ENCODE measurements at places on chromosomes 12 and 14. TPM values are rescaled to one million over a fixed set of nuclear protein-coding genes. Genes with fewer than 3 reads are reported as not detected.
A peak's percentile ranks its signal among the peaks of the same experiment; 100 is the strongest.

The NPFF gene
- polyA plus RNA-seq = 0.33 TPM

The PLBD1 gene
- 30.3 TPM for polyA plus RNA-seq

DNA sequence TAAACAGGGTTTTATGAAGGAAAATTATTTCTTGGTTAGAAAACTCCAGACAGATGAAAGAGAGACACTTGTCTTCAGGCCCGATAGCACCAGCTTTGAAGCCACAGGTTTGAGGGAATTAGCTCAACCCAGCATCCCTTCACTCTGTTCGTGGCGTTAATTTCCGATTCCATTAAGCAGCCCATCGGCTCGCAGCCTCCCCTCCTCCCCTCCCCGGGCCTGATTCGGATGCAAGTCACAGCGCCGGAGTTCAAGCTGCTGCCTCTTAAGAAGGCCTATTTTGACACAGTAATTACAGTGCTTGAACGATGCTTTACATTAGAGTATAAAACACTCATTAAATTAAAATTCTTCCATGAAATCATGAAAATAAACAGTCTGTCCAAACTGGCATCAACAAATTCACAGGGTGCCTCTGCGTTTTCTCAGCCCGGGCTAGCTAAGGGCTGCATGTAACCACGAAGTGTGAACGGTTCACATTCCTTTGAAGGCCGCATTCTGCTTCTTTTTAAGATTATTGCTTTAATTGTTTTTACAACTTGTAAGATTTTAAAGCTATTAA lies 145.8 kb downstream of the DICER1 start:
- no peak for DNase-seq

GRCh38 chr12:117699118-117699517 lies 269.7 kb downstream of the KSR2 start:
- DNase-seq = no peak

The IFNG-AS1 gene
- polyA plus RNA-seq = 0.12 TPM

DNA sequence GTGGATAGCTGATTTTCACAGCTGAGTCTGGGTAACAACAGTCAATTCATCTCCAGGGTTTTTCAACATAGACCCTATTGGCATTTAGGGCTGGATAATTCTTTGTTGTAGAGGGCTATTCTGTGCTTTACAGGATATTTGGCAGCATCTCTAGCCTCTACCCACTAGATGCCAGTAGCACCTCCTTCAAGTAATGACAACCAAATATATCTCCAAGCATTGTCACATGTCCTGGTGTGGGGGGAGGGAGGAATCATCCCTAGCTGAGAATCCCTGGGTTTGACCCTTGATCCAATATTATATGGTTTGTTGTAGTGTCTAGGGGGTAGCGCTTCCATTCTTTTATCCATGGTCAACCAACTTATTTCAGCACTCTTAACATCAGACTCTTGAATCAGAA lies 157.2 kb downstream of the ANO4 start:
- no peak for DNase-seq

DNA sequence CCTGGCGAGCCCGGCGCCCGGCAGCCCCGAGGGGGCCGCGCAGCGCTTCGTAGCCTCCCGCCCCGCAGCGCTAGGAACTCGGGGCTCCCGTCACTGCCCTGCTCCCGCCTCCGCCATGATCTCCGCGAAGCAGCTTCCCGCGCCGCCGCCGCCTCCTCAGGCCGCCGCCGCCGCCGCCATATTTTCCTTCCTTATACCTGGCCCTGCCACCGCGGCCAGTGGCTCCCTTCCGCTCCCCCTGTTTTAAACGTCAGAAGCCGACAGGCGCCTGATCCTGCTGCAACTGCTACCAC lies 286 bp downstream of the PPP4R3A start:
- DNase-seq = no peak

GRCh38 chr12:110349514-110350151 lies 53.9 kb downstream of the ANAPC7 start:
- no peak for DNase-seq

The BEGAIN gene
- 2.2 TPM for polyA plus RNA-seq

DNA sequence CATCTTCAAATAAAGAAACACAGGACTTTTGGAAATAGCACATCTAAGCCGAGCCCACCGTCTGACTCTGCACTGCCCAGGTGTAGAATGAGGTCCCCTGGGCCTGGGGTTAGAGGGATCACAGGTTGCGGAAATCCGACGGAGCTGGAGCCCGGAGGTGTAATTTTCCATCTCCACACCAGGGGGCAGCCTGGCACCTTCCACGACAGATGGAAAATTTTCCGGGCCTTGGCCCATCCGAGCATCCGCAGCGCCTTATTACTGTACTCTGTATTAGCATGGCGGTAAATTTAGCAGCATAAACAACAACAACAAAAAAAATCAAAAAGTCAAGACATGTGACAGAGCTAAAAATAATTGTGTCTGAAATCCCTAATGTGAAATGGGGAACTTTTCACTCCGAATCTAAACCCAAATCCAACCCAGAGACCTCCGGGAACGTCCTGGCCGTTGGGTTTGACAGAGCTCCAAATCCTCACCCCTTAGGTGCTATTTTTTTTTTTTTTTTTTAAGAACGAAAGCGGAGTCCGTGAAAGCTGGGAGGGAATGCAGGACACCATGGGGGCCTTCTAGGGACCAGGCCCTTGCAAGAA lies 93.9 kb downstream of the KSR2 start:
- peak; percentile 48 for DNase-seq

- DNase-seq = no peak
These were observed 17.4 kb downstream of the GNG2 start for GRCh38 chr14:51877810-51878209.

DNA sequence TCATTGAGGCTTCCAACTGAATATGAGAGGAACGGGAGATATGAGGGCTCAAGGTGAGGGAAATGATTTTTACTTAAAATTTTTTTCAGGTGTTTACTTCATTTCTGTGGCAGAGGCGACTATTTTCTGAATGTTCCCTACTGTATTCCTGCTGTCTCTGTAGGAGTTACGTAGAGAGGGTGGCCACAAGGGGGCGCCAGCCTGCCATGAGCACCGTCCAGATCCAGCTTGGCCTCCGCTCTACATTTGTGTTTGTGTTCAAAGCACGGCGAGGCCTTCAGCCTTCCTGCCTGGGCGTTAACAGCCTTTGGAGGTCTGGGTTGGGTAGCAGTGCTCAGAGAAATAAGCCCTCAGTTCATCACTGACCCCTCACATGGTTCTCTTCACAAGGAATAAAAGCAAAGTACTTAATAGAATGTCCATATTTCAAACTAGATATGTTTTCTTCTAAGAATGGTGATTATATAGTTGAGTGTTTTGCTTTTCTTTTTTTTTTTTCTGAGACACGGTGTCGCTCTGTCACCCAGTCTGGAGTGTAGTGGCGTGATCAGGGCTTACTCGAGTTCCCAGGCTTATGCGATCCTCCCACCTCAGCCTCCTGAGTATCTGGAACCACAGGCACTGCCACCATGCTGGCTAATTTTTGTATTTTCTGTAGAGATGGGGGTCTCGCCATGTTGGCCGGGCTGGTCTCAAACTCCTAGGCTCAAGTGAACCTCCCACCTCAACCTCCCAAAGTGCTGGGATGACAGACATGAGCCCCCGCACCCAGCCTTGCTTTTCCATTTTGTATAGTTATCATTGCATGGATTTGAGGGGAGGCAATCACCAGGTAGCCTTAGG lies 22.3 kb downstream of the CKB start:
- DNase-seq = peak; percentile 66

- no peak for DNase-seq
These were observed 25.7 kb upstream of the CERS5 start for GRCh38 chr12:50192908-50193307.

GRCh38 chr12:42204362-42204761 lies 33.7 kb downstream of the YAF2 start:
- no peak for DNase-seq

- no peak for DNase-seq
These were observed 25.9 kb downstream of the NFKBIA start for GRCh38 chr14:35378425-35379233.

DNA sequence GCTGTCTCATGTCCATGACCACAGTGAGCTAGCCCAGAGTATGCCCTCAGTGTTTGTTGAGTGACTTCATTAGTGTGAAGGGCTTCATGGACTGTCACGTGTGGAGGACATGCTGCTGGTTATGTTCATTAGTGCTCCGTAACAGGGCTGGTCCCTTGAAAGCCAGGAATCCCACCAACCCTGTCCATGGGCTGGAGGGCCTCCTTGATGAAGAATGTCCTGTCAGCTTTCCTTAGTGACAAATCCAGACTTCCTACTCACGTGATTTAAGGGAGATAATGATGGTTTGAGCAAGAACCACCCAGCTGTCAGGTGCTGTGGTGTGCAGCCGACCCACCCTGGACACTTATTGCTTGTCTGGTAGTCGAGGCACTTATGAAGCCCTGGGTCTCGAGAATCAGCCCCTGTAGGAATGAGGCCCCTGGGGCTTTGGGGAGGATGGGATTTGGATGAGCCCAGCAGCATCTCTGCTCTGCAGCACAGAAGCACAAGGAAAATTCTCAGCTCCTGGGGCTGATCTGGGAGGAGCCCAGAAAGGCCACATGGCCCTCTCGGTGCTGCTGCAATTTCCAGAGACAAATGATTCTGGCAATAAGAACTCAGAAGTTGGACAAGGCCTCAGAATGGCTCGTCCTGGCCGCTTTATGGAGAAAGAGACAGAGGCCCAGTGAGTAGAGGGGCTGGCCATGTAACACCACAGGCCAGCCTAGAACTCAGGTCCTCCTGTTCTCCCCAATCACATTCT lies 37.2 kb upstream of the FAM181A start:
- DNase-seq = no peak

The IL22 gene
- polyA plus RNA-seq = not detected
